ENCODE measurements at places on chromosomes 2 and 18.

GRCh38 chr2:19359456-19359855 is 1.0 kb upstream of the OSR1 start:
- DNase-seq, result no peak

DNA sequence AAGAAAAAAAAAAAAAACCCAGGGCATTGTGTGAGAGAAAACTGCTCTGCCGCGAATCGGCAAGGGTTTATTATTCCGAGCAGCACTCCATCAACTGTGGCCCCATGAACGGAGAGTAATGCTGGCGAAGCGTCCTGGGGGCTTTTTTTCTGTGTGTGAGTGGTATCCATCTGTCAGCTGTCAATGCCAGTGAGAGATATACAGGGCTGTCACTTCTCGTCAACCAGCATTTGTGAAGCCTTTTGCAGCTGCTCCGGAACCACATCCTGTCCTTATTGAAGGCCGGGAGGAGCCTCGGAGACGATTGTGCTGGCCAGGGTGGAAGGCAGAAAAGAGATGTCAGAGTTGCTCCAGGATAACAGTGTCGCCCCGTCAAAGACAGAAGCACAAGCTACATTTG is 356.9 kb upstream of the SMIM21 start:
- DNase-seq, result no peak

- no peak for DNase-seq
These were observed 4.5 kb upstream of the ASPRV1 start for GRCh38 chr2:69965756-69966445.

GRCh38 chr2:238338710-238339394 is 18.5 kb downstream of the TRAF3IP1 start:
- DNase-seq, result no peak

DNA sequence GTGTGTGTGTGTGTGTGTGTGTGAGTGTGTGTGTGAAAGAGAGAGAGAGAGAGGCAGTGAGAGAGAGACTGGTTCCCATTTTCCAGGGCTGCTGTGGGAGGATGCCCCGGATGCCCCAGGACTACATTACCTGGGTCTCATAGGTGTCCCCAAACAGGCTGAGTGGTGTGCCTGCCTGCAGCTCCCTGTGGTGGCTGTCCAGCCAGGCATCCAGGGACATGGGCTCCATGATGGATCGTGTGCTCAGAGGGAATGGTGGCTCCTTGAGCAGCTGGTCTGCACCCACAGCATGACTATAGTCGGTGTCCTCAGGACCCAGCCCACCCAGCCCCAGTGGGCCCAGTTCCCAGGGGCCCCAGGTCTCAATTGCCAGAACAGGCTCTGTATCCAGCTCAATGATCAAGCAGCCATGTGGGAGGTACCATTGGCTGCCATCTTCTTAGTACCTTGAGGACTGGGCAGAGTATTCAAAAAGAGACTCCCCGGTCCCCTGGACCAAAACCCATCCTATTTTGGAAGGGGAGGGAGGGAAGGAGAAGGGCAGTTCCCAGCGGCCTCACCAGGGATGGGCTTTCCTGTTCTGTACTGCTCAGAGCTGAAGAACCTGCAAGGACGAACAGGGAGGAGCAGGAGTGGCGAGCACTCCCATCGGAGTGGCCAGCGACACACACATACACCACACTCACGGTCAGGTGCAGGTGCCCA is 5.8 kb upstream of the OXER1 start:
- no peak for DNase-seq

DNA sequence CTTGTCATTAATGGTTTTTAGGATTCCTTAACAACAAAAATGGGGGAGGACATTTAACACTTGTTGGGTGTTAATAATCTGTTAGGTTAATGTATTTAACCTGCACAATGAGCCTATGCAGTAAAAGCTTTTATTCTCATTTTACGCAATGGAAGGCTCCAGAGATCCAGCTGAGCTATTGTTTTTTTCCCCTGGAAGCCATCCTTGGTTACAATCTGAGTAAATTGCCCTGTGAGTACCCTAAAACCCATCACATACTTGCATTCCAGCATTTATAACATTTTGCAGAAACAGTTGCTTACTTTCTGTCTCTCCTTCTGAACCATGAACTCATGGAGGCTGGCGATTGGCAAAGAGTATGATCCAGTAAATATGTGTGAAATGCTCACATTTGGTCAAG is 30.2 kb upstream of the DOCK10 start:
- DNase-seq, result no peak

DNA sequence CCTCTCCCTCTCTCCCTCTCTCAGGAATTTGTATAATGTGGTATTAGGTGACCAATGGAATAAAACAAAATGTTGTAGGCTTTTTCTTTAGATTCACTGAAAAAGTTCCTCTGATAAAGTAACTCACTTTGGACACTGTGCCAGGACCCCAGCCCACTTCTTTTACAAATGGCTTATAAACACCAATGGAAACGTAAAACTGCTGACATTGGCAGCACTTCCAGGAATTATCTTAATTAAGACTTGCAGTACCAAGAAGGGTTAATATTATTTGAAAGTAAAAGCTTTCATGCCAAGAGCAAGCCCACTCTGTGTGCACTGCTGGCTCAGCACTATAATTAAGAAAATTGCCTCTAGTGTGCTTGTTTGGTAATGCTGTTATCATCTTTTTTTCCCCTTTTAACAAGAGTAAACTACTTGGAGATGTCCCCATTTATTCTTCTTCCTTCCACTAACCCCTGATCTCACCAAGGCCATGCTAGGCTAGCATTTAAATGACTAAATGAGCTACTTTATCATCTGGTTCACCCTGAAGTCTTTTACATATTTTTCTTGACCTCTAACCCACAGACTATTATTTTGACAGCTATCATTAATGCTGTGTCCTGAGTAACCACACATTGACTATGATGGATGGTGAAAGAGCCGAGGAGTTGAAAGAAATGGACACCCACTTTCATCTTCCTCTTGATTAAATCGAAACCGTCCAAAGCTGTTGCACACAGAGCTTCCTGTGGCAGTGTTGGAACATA is 232.2 kb upstream of the ETAA1 start:
- no peak for DNase-seq

- no peak for DNase-seq
These were observed 419.6 kb upstream of the POU3F3 start for GRCh38 chr2:104434318-104434792.

- DNase-seq, result no peak
These were observed at the start of gene STPG4 for GRCh38 chr2:47155091-47155876. STPG4 (minus strand) TSS chr2:47155308; CDS start chr2:47155251, 57 bp downstream.

DNA sequence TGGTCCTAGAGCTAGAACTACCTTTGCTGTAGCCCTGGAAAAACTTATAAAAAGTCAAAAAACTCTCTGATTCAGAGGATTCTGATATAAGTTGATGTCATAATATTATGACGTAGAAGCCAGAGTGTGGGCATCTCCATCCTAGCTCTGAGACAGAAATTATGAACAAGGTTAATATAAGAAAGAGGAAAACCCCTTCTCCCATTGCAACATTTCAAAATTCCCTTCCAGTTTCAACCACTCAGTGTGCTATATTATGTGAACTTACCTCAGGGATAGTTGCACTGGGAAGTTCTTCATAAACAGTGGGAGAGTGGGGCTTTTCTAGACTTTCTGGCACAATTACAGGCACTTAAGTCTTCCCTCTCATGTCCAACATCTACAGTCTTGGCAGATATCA is 171.6 kb downstream of the PIK3C3 start:
- DNase-seq, result no peak

GRCh38 chr2:15675456-15676195 is 84.0 kb downstream of the DDX1 start:
- no peak for DNase-seq

DNA sequence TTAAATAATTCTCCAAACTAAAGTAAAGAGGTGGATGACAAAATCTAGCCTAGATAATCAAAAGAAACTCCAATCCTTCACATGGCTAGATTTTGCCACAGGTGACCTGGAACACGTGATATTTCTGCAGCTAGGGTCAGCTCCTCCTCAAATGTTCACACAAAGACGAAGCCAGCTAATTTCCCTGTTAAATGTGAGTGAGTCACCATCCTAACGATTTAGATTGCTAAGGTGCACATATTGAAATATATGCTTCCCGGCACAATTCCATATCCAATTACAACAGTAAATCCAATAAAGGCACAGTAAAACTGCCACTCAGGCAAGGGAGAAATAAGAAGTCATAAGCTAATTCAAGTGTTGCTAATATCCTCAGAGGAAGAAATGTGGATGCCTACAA is 28.7 kb downstream of the IKZF2 start:
- DNase-seq, result no peak

GRCh38 chr2:237594514-237594871 is 4.0 kb upstream of the RAB17 start:
- no peak for DNase-seq

GRCh38 chr18:75607701-75608100 is 180.2 kb upstream of the SMIM21 start:
- no peak for DNase-seq

- no peak for DNase-seq
These were observed 2.1 kb downstream of the MLPH start for GRCh38 chr2:237488901-237489860.

- DNase-seq, result no peak
These were observed 134.2 kb downstream of the WDSUB1 start for GRCh38 chr2:159152128-159152778.

DNA sequence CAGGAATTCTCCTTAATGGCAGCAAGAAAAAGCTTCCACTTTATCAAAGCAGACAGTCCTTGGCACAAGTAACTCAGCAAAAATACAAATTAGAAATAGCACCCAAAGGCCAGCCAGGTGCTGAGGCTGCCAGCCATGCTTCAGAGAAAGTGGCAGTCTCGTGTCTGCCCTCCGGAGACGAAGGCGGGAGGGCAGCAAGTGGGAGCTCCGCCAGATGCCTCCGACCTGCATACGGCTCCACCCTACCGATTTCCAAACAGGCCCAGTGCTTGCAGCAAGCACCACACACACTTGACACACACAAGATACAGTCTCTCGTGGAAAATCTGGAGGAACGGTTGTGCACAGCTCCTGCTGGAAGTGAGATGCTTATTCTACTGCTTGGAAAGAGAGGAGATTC is 134.9 kb upstream of the REV1 start:
- DNase-seq, result no peak

DNA sequence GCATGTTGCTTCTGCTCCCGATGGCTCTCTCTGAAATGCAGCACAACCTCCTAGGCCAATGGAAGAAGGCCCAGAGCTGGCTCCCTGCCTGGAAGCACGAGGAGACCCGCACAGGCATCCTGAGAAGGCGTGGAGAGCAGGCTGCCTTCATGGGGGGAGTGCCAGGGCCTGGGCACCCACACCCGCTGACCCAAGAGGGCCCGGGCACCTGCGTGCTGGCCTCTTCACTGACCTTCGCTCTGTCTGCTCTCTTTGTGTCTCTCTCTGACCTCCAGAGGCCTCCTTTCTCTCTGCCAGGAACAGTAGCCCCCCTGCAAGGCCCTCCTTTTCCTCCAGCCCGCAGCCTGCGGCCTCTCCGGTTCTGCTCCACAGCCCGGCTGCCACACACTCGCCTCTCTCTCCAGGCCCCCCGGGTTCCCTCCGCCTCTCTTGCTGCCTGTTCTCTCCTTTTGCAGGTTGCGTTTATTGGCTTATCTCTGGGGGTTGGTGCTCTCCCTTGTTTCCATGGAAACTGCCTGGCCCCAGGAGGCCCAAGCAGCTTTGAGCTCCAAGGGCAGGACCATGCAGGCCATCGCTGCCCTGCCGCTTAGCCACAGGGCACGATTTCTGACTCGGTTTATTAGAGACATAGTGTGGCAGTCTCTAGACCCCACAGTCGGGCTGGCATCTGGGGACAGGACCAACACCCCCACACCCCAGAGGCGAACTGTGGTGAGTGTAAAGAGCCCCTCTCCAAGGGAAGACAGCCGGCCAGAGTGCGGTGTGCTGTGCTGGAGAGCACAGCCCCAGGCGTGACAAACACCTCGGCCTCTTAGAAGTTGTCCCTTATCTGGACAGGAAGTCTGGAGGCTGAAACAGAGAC is 1.7 kb downstream of the MZT2B start:
- peak; percentile 53 for DNase-seq

- no peak for DNase-seq
These were observed 355.3 kb upstream of the NRXN1 start for GRCh38 chr2:51387235-51387634.

GRCh38 chr2:38754506-38754905 is 3.3 kb upstream of the SRSF7 start:
- DNase-seq, result no peak

DNA sequence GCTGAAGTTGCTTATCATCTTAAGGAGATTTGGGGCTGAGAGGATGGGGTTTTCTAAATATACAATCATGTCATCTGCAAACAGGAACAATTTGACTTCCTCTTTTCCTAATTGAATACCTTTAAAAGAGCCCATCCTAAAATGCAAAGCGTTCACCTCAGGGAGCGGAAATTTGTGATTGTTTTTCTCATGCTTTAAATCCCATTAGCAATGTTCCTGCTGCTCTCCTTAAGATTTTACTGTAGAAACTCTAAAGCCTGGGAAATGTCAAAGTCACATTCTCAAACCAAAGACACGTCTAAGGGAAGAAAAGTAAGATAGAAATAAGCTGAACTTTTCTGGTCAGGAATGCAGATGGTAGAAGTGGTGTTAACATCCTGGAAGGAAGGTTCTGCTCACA is 285.8 kb upstream of the MAP2 start:
- DNase-seq, result no peak

- no peak for DNase-seq
These were observed 5.9 kb downstream of the WIPF1 start for GRCh38 chr2:174591740-174592139.

- no peak for DNase-seq
These were observed 294.6 kb upstream of the SESTD1 start for GRCh38 chr2:179559108-179559806.

GRCh38 chr2:177430411-177430810 is 37.8 kb downstream of the AGPS start:
- DNase-seq, result no peak
